Ovary (tissue), 10 donors: ENCODE measurements at places on chromosomes 5 and 9. TPM values are rescaled to one million over a fixed set of nuclear protein-coding genes. Genes with fewer than 3 reads are reported as not detected.

DNA sequence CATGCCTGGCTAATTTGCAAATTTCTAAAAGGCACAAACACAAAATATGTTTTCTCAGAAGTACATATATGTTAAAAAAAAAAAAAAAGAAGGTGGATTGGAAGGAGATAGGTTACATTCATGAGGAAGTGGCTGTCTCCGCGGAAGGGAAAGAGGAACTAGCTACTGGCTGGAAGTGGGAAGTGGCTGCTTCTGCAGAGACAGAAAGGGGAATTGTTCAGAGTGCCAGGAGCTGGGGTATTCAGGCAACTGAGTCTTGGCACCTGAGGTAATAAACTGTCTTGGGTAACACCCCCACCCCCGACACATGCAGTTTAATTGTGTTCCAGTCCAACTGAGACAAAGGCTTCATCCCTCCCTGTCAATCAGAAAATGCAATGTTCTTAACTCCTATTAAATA, 45.6 kb downstream of the S1PR3 start:
- no peak for DNase-seq

DNA sequence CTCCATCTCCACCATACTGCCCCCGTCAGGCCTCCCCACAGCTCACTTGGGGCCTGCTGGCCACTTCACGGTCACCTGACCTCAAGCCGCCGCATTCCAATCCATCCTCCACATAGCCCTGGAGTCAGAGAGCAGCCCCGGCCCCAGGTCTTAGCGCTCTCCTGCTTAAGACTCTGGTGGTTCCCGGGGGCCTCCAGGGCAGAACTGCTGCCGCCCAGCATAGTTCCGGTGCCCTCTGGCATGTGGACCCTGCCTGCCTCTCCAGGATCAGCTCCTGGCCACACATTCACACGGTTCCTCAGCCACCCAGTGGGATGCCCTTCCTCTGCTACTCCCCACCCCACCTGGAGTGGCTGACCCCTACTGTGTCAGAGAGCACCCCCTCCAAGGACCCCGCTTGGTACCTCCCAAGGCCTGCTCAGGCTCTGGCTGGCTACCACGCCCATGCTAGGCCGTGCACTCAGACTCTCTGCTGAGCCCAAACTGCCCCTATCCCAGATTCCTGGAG, 8.7 kb downstream of the PHYKPL start:
- no peak for DNase-seq

- no peak for DNase-seq
Observed at GRCh38 chr9:13035822-13036221, 243.7 kb downstream of the MPDZ start.

GRCh38 chr5:160151017-160151416, 31.8 kb upstream of the PWWP2A start:
- DNase-seq = no peak

- no peak for DNase-seq
Observed at GRCh38 chr5:110590187-110590586, 136.3 kb downstream of the TMEM232 start.

- no peak for DNase-seq
Observed at GRCh38 chr9:16414451-16414850, 456.0 kb downstream of the BNC2 start.

DNA sequence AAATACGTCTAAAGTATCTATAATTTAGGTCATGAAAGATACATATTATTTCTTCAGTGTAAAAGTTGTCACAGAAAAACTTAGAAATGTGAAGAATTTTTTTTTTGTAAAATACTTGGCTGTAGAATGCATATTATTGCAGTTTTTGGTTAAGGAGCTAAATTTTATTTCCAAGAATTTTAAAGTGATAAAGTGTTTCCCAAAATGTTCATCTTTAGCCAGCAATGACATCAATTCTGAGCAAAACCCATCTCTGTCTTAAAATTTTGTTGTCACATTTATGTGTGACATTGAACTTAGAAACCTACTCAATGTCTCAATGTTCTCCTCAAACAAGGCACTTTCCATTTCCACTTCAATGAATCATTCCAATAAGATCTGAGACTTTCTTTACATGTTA, 47.8 kb upstream of the RPS23 start:
- no peak for DNase-seq

GRCh38 chr5:169851321-169851850, 128.9 kb downstream of the INSYN2B start:
- no peak for DNase-seq

The KCNIP1 gene
- 2.2 TPM for polyA plus RNA-seq

The OTP gene
- polyA plus RNA-seq = not detected

The PCDHB8 gene
- polyA plus RNA-seq = 1.2 TPM
